ENCODE measurements at places on chromosomes 7 and 10.

DNA sequence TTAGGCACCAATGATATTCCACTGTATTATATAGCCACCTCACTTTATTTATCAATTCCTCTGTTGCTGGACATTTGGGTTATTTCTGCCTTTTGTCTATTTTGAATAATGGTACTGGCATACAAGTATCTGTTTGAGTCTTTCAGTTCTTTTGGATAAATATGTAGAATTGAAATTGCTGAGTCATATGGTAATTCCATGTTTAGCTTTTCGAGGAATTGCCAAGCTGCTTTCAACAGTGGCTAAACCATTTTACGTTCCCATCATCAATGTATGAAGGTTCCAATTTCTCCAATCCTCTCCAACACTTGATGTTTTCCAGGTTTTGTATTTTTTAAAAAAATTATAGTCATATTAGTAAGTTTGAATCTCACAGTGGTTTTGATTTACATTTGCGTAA lies 42.3 kb downstream of the JMJD1C start:
- DNase-seq, result no peak

- no peak for DNase-seq
Measured at GRCh38 chr7:40808378-40808942, 673.7 kb downstream of the SUGCT start.

DNA sequence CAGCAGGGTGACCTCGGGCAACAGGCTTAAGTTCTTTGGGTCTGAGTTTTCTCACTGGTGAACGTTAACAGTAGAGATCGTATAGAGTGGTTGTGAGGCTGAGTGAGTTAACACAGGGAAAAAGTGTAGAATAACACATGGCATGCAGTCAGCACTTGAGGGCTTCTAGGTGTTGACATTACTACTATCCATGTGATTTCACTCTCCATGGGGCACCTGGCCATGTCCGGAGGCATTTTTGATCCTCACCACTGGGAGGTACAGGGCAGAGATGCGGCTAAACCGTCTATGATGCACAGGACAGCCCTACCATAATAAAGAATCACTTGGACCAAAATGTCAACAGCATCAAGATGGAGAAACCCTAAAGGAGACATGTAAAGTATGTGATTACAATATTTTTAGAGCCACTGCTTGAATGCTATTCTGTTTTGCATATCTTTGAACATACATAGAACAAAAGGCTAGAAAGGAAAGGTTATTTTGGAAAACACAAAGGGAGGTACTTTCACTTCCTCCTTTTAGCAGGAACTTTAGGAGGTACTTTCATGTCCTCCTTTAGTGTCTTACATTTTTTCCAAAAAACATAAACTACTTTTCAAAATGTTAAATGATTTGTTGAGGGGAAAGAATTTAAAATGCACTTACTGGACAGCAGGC lies 44.3 kb downstream of the NOD1 start:
- DNase-seq, result no peak

GRCh38 chr10:131647789-131648188 lies 253.0 kb upstream of the PPP2R2D start:
- DNase-seq, result no peak

DNA sequence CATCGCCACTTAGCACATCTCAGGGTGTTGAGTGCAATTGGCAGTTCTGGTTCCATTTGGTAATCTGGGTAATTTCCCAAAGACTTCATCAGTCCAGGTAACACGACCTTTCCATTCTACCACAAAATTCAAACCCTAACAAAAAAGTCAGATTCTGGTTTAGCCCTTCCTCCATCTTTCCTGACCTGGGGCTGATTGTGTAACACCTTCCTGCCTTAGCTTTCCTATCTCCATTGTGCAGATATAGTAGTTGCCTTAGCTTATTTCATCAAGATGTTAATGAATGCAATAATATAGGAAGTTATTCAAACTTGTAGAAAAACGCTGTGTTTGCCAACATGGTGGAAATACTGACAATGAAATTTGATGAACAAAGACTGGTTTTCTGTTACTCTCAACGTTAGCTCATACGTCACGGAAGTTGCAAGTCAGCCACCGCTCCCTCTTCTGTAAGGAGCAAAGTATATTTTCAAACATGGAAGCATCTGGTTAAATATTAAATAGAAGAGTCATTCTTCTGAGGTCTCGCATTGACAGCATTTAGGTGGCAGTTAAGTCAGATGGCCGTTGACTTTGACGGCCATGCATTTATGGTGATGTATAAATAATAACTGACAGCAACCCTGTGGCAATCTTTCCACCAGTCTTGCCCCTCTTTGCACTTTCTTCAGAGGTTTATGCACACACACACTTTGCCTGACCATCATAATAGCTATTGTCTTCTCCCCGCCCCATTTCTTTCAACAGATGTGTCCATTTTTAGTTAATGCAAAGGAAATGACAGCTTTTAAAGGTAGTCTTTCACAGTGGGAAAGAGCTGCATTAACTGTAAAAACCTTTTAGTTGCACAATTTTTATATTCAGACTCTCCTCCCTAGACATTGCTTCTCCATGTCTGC lies 205.1 kb upstream of the BMPER start:
- DNase-seq, result no peak

GRCh38 chr7:50387351-50387750 lies 62.8 kb downstream of the FIGNL1 start:
- DNase-seq, result no peak

DNA sequence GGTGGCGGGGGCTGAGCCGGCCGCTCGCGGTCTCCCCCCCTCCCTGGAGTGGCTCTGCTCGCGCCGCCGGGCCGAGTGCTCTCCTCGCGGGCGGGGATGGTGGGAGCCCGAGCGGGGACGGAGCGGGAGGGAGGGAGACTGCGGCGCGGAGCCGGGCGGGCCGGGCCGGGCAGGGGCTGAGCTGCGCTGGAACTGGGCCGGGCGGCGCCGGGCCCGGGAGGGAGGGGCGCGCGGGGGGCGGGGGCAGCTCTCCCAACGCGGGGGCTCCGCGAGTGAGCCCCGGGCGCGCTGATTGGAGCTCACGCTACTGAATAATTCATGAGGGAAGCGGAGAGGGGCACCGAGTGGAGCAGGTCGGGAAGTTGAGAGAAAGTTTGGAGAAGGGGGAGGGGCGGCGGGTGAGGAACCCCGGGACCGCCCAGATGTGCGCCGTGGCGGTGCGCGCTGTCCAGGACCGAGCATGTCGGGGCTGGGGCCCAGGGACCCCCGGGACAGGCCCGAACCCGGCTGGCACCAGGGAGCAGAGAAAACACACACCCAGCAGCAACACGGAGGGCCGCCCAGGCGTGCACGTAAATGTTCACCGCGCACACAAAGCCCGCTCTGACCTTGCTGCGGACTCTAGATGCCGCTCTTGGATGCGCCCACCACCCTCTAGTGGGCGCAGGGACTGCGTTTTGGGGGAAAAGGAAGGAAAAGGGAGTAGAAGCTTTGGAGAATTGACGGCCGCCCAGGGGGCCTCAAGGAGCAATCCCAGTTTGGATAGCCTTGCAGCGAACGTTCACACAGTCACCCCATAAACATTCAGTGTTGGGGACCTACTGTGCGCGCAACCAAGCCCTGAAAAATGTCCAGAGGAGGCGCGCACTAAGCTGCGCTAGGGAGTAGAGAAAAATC lies at the start of gene EPHB4:
EPHB4 (minus strand) TSS at position 194 of the 897 bp plus-strand sequence. CDS start 493 bp downstream, outside the sequence.
- DNase-seq, result no peak

DNA sequence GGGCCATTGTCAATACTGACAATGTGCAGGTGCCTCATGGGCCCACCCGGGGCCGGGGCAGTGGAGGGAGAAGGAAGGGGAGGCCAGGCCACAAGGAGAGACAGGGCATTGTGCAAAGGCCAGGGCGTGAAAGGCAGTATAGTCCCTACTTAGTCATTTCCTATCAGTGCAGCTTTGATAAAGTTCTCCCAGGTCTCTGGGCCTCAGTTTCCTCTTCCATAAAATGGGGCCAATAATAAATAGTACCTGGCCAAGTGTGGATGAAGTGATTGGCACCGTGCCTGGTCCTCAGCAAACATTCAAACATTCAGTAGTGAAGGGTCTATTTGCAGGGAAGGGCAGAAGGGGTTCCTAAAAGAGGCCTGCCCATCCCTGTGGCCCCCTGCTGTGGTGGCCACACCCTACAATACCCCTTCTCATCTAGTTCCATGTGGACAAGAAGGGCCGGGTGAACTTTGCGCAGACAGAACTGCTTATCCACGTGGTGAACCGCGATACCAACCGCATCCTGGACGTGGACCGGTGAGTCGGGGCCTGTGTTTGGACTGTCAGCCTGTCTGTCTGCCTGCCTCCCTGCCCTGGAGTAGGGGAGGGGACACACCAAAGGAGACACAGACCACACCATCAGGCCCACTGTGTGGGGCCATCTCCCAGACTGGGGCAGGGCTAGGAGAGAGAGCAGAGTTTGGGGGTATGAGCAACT lies 36.9 kb upstream of the VSIR start:
- DNase-seq, result no peak

GRCh38 chr10:122954731-122955050 lies 664 bp upstream of the C10orf88 start:
- DNase-seq, result no peak

GRCh38 chr7:102107474-102108104 lies 179.1 kb upstream of the SH2B2 start:
- no peak for DNase-seq

- no peak for DNase-seq
Measured at GRCh38 chr7:43779045-43779812, 20.7 kb downstream of the BLVRA start.

GRCh38 chr7:35975851-35976454 lies 175.1 kb downstream of the SEPTIN7 start:
- DNase-seq, result peak; percentile 74

Data from CD4-positive, alpha-beta T cell treated with Interleukin-4 for 4 hours (primary cell).